Cardiac muscle cell (in vitro differentiated cells and primary cell): ENCODE measurements at places on chromosomes 1 and 21.

DNA sequence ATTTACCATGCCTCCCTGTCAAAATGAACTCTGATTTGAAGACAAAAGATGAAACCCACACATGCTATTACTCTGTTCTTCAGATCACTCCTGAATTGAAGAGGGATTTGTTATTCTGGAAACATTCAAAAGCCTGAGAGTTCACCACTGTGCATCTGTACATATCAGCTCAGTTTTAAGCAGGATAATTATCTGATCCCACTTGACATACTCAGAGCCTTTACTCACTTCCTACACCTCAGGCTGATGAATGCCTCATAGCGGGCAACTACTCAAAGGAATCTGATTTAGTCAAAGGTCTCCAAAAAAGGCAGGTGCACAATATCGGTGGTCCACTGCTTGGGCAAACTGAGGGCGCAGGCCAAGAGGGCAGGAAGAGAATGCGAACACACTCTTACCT is 47.5 kb upstream of the LPAR3 start:
- DNase-seq: no peak

DNA sequence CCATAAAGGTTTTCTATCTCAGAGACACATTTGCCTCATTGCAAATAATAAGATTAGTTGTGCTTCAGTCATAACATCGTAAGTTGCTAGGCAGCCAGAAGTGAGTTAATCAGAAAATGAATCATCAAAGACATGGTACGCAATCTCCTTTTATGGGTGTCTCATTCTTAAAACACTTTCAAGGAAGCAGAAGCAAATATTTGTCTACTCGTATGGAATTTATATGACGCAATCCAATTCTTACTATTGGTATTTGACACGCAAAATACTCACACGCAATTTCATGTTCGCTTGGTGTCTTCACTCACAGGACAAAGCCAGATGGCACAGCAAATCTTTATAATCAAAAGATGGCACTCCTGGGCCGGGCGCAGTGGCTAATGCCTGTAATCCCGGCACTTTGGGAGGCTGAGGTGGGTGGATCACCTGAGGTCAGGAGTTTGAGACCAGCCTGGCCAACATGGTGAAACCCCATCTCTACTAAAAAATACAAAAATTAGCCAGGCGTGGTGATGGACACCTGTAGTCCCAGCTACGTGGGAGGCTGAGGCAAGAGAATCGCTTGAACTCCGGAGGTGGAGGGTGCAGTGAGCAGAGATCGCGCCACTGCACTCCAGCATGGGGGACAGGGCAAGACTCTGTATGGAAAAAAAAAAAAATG is 56.4 kb downstream of the HLCS start:
- no peak for DNase-seq

- DNase-seq: no peak
These were observed 71.2 kb downstream of the LYPLAL1 start for GRCh38 chr1:219244864-219245263.

DNA sequence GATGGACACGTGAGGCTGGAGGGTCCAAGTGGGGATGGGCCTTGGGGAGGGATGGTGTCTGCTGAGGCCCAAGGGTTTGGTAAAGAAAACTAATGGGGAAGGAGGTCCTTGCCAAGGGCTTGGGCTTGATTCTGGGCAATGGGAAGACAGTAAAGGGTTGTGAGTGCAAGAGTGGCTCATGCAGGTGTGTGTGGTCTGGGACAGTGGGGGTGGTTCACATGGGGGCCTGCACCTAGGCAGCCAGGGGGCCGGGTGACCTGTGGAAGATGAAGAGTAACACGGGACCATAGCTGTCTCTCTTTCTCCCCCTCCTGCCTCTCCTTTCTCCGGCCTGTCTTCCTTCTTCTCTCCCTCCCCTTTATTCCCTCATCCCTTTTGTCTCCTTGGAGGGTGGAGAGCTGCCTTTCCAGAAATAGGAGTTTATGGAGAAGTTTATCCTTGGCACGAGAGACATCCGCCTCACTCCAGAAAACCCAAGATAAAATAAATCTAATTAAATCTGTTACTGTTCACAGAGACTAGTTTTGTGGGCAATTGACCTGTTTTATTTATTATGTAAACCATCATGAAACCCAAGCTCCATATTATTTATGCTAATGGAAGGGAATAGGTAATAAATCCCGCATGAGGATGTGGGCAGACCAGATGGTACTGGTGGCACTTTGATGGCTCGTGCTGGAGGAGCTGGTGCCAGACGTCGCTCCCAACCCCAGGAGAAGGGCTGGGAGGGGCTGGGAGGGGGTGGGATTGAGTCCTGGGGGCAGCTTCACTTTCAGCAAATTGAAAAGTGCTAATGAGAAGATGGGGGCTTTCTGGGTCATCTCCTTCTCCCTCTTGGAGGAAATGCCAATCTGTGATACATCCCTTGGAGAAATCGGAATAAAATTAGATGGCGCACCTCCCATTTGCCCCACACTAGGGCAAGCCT is 272.9 kb upstream of the CSF3R start:
- no peak for DNase-seq

GRCh38 chr1:197156692-197157091 is 10.2 kb upstream of the ASPM start:
- DNase-seq: no peak

DNA sequence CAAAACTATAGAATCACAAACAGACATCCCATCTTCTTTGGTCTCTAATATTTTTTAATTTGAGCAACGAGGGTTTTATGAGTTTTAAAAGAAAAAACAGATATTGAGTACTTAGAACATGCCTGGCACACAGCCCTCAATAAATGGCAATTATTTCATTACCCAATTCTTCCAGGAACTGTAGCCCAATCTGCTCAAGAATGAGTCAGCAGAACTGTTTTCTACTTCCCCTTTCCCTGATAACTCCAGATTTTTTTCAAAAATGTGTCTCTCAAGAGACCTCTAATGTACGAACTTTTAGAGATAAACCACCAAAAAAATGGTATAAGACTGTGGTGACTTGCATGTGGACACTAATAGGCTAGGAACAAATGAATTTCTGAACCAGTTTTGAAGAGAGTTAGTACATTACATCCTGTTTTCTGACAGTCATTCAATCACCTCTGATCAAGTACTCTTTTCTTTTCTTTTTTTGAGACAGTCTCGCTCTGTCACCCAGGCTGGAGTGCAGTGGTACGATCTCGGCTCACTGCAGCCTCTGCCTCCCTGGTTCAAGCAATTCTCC is 11.5 kb downstream of the ABL2 start:
- peak; percentile 79 for DNase-seq

- peak; percentile 58 for DNase-seq
These were observed 86.3 kb downstream of the VWA5B1 start for GRCh38 chr1:20376880-20377494.
